ENCODE measurements at places on chromosomes 13 and 19. TPM values are rescaled to one million over a fixed set of nuclear protein-coding genes. Genes with fewer than 3 reads are reported as not detected.
A peak's percentile ranks its signal among the peaks of the same experiment; 100 is the strongest.

GRCh38 chr13:23992781-23993679 lies 95.7 kb upstream of the C1QTNF9B start:
- DNase-seq: no peak

- peak; percentile 92 for DNase-seq
These were observed 250.9 kb downstream of the DLEU7 start for GRCh38 chr13:50592412-50593155.

The HTR2A gene
- total RNA-seq: not detected

The KCNRG gene
- total RNA-seq: 4.2 TPM

The ZNF575 gene
- total RNA-seq: not detected

- DNase-seq: no peak
These were observed 525.6 kb downstream of the SUCLA2 start for GRCh38 chr13:47475441-47475948.

DNA sequence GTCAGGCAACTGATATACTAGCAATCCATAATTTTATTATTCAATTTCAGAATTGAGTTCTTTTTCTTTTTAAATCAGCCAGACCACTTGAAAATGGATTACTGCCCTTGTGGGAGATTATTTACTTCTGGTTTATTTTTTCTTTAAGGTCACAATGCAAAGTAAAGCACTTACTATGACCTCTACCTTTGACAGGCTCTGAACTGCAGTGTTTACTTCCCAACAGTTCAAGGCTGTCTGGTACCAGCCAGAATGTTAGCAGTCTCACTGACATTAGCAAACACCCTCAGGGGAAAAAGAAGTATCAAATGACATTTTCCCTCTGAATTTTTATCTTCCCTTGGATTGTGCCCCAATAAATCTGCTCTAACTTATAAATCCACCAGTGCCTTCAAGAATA lies 57.5 kb downstream of the RAP2A start:
- no peak for DNase-seq

The CPT1C gene
- total RNA-seq: 2.4 TPM

DNA sequence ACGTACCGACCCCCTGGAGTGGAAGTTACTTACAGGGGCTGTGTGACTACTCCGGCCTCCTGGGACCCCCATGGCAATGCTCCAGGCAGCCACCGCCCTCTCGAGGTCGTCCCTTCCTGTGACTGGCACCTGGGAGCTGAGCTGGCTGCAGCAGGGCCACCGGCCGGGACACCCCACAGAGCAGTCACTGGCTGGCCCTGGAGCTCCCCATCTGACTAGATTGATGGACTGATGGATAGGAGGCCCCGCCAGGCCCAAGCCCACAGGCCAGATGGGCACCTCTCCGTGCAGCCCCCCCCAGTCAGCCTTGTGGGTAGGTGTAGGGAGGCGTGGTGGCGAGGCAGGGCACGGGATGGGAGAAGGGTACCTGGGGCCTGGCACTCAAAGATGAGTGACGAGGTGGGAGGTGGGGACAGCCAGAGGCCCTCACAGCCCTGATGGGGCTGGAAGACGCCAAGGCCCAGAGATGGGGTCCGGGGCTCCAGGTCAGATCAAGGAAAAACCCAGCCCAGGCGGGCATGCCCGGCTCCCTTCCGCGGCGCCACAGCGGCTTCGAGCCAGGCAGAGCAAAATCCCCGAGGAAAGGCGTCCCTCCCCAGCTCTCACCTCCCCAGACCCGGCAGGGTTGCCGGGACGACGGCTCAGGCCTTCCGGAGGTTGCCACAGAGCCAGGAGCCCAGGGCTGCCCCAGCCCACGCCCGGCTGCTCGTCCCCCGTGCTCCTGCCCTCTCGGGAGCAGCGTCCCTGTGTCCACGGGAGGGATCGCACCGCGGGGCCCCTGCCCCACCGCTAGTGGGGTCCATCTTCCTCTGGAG lies 8.4 kb downstream of the SLC39A3 start:
- DNase-seq: no peak

DNA sequence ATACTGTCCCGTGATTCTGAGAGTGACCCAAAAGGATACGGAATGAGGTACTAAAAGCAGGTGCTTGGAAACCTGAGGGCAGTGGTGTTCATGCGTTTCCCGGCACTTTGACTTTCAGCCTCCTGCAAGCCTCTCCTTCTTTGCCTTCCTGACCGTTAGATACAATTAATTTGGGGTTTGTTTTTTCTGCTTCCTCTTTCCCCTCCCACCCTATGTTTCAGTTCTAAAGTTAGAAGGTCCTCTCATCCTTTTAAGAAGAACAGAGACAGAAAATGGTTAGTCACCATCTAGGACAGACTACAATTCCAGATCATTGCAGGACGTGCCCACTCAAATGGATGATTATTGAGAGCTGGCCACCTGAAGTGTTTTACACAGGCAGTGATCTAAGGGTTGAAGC lies 1.8 kb upstream of the LILRB4 start:
- no peak for DNase-seq

GRCh38 chr19:15636026-15636425 lies 4.7 kb upstream of the CYP4F3 start:
- DNase-seq: no peak

DNA sequence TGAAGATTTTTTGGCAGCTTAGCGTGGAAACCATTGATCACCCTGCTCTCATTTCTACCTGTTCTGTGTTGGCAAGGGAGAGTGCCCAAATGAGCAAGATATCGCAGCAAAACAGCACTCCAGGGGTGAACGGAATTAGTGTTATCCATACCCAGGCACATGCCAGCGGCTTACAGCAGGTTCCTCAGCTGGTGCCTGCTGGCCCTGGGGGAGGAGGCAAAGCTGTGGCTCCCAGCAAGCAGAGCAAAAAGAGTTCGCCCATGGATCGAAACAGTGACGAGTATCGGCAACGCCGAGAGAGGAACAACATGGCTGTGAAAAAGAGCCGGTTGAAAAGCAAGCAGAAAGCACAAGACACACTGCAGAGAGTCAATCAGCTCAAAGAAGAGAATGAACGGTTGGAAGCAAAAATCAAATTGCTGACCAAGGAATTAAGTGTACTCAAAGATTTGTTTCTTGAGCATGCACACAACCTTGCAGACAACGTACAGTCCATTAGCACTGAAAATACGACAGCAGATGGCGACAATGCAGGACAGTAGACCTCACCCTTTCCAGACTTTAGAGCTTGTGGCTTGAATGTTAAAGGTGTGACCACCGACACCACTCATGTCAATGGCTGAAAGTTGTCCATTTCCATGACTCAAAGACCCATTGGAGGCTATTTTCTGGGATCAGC lies 5.8 kb downstream of the CEBPG start:
- no peak for DNase-seq

DNA sequence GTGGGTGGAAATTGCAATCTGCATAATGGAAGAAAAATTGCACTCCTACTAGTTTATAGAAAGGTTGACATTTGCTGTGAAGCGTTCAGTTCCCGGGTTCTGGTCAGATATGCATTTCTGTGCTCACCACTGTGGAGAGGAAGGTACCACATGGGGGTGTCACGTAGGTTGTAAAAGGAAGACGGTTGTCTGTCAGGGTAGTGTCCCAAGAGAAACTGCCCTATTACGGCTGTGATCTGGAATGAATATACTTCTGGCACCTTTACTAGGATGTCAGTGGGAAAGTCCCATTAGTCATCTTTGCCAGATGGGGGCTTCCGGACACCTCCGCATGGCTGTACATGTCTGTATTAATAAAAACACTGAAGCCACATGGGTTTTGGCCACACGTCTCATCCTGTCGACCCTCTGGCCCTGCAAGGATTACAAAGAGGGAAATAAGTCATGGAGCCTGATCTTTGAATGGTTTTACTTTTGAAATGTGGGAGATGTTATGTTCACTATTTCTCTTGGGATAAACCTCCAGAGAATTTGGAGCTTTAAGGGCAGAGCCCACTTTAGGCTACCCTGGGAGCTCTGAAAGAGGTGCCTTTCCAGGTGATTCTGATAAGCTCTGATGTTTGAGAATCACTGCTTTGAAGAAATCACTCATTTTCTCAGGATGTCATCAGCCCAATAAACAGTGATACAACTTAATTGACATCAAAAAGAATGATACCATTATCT lies 133.9 kb downstream of the AKAP11 start:
- DNase-seq: peak; percentile 85

GRCh38 chr13:85549819-85550218 lies 249.4 kb downstream of the SLITRK6 start:
- DNase-seq: no peak

The CYP4F11 gene
- total RNA-seq: 2.7 TPM

The MED29 gene
- total RNA-seq: 7.7 TPM

The C2CD4C gene
- total RNA-seq: 0.26 TPM

DNA sequence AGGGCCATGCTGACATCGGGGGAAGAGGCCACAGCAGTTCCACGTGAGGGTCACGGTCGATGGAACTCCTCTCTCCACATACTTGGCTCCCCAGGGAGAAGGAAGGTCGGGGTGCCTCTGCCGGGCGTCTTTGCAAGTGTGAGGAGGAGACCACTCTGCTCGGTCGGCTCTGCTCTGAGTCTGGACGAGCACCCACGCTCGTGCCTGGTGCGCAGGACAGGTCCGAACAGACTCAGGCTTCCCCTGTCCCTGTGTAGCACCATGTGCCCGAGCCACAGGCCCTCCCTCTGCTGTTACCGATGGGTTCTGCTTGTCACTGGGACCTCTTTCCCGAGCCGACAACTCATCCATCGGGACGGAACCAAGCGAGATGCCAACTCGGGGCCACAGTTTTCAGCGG lies 35.1 kb downstream of the TMEM255B start:
- DNase-seq: no peak

The GZMM gene
- total RNA-seq: not detected

DNA sequence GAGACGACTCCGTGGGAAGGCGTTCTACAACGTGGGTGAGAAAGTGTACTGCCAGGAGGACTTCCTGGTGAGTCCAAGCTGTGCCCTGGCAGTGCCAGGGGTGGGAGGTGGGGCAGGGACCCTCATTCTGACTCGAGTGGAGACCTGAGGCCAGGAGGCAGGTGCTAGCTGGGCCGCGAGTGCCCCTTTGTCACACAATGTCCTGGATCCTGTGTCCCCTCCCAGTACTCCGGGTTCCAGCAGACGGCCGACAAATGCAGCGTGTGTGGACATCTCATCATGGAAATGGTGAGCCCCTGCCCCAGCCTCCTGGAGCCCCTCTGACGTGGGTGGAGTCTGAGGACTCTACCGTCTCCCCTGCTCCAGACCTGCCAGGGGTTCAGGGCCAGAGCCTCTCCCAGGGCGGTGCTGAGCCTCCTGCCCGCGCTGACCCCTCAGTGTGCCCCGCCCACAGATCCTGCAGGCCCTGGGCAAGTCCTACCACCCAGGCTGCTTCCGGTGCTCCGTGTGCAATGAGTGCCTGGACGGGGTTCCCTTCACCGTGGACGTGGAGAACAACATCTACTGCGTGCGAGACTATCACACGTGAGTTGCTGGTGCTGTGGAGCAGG lies 11.6 kb downstream of the WTIP start:
- no peak for DNase-seq

The ZFP28 gene
- 7.4 TPM for total RNA-seq

The PRR22 gene
- total RNA-seq: 0.26 TPM

The REXO1 gene
- 2.4 TPM for total RNA-seq

DNA sequence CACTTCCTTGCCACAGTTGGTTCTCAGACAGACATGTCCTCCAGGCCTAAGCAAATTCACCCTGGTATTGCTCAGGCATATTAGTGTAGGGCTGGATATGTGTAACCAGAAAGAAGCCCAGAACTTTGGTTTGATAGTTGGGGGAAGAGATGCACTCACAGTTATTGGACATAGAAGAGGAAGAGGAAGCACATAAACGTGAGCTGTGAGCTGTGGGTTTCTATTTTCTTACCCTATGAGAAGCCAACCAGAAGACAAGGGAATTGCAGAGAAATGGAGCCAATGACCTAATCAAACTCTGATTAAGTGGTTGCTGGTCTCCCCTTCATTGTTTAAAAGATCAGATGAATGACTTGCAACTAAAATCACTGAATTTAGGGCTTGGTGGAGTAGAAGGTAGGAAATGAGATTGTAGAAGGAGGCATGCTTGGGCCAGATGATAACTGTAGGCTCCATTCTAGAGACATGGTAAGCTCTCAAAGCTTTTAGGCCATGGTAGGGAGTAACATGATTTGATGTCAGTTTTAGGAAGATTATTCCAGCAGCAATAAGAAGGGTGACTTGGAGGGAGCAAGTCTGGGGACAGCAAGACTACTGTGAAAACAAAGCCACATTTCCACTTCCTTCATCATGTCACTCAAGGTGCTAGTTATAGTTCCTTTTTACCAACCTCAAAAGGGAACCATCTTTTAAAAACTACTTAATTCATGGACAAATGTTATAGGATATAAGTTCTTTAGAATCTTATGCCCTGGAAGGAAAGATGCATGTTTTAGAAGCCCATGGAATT lies 24.1 kb upstream of the WDFY2 start:
- DNase-seq: no peak

DNA sequence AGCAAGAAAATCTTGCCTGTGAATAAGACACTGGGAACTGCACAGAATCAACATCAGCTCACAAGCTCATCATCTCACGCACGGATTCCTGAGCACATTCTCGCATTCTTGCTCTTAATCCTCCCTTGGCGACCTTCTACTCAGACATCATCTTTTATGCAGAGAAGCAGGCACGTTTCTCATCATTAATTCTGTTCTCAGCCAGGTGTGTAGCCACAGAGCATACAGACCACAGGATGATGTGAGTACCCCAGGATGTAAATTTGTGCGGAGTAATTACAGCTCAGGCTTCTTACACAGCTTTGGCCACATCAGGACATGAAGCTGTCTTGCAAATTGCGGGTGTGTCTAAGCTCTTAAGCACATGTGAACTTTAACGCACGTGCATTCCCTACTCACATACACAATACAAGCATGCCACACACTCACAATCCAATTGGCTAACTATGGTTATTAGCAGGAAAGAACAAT lies 36.5 kb upstream of the SACS start:
- DNase-seq: no peak

- DNase-seq: peak; percentile 15
These were observed 271.0 kb downstream of the SLITRK5 start for GRCh38 chr13:87942205-87942604.

GRCh38 chr19:33673996-33674625 lies 52.4 kb downstream of the CHST8 start:
- DNase-seq: no peak

DNA sequence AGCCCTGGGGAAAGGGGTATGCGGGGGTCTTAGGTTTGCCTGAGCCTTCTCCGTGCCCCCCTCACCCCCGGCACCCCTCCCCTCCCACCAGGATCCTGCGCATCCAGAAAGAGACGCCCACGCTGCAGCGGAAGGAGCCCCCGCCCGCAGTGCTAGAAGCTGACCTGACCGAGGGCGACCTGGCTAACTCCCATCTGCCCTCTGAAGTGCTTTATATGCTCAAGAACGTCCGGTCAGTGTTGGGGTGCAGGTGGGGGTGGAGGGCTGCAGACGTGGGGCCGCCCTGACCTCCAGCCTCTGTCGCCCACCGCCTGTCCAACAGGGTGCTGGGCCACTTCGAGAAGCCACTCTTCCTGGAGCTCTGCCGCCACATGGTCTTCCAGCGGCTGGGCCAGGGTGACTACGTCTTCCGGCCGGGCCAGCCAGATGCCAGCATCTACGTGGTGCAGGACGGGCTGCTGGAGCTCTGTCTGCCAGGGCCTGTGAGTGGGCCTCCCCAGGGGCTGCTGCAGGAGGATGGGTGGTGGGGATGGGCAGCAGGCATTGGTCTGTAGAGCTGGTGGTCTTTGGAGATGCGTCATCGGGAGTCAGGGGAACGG lies 4.4 kb downstream of the PNPLA6 start:
- no peak for DNase-seq

- peak; percentile 62 for DNase-seq
These were observed 458.1 kb upstream of the ARGLU1 start for GRCh38 chr13:107025991-107026390.
